A172 (cell line): ENCODE measurements at places on chromosomes 5 and 9. TPM values are rescaled to one million over a fixed set of nuclear protein-coding genes. Genes with fewer than 3 reads are reported as not detected.

N4BP3 gene
- total RNA-seq = 0.17 and 0.33 TPM in 2 replicates

GRCh38 chr9:72981433-72981832 lies 28.6 kb upstream of the ALDH1A1 start:
- DNase-seq = no peak

NR4A3 gene
- 0.02 TPM in 1 of 2 replicates, not detected in the other for total RNA-seq

HMMR gene
- 87.2 and 94.1 TPM in 2 replicates for total RNA-seq

DNA sequence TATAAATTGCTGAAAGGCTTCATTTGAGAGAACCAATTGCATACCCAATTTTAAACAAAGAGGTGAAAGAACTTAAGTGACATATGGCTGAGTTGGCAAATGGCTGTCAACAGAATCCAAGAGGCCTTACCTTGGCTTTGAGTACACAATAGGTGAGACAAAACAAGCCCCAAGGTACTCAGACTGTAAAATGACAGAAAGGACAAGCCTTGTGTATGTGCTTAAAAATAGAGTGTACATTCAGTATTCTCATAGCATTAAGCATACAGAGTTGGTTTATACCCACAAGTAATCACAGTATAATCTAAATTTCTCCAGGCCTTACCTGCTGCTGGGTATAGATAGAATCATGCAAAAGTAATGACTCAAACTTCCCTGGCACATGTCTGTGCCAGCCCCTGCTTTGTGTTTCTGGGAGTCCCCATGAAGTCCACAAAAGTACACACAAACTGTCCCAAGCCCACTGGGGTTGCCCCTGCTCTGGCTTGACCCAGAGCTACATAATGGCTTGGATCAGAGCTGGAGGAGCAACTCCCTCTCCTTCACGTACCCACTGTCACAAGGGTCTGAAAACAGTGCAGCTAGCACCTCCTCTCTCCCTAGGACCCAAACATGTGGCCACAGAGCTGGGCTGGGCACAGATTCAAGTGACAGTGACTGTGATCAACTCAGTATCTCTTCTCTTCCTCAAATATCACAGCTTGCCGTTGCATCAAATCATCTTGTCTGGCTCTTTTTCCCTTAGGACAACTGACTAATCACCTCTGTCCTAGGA lies 250.8 kb downstream of the ENC1 start:
- no peak for DNase-seq

GRCh38 chr9:93291536-93292287 lies 107.8 kb downstream of the WNK2 start:
- no peak for DNase-seq
